ENCODE measurements at places on chromosomes 6 and 20.

DNA sequence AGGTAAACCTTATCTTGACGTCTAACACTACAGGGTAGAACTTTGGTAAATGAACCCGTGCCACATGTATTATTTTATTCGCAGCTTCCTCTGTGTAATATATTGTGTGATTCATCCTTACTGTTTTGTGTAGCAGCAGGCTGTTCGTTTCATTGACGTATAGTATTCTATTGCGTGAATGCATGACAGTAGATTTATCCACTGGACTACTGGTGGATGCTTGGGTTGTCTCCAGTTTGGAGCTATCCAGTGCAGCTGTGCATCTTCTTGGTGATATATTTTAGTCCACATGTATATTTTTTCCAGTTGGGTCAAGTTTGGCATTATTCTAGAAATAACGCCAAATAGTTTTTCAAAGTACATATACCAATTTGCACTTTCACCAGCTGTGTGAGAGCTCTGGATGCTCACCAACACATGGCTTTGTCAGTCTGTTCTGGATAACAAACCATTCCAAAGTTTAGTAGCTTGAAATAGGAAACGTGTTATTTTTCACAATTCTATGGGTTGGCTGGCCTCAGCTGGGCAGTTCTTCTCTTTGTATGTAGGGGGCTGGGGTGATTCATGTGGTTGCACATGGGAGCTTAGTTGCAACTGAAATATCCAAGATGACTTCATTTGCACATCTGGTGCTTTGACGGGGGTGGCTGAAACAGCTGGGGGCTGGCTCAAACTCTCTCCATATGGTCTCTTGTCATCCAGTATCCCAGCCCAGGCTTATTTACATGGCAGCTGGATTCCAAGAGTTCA lies 9.3 kb downstream of the ECT2L start:
- DNase-seq = no peak

DNA sequence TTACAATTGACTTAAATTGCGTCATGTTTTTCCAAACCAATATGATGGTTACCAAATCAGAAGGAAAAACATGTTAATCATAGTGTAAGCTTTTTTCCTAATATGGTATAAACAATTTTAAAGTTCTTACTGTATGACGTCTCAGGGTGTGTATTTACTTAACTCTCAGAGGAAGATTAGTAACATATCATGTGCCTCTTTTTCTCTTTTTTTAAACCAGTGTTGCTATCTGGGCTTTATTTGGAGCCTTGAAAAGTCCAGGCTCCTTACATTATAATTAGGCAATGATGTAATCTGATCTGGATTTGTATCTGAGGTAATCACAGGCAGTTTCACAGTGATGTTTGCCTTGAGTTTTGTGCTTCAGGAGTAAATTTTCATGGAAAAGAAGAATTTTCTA lies 20.4 kb upstream of the RAB23 start:
- DNase-seq = no peak

DNA sequence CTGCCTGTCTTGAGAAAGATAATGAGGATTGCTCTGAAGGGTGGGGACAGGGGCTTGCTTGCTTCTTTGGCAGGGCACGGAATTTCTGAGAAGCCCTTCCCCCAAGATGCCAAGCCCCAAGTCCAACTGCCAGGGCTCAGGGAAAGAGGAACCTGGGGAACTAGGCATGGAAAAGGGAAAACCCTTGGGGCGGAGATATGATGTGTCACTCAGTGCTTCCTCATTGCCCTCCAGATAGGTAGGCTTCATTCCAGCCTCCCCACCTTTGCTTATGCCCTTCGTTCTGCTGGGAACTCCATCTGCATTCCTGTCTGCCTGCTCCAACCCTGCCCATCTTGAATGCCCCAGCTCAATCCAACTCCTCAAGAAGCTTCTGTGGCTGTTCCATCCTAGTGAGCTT lies 61.2 kb downstream of the VEGFA start:
- no peak for DNase-seq

- DNase-seq = no peak
Measured at GRCh38 chr6:149061930-149062329, 255.6 kb upstream of the TAB2 start.

GRCh38 chr20:25453035-25453810 lies 45.8 kb downstream of the GINS1 start:
- DNase-seq = peak; percentile 94

- DNase-seq = no peak
Measured at GRCh38 chr6:142914937-142915697, 29.9 kb downstream of the HIVEP2 start.

GRCh38 chr6:87909849-87910248 lies 137.8 kb upstream of the SPACA1 start:
- no peak for DNase-seq

DNA sequence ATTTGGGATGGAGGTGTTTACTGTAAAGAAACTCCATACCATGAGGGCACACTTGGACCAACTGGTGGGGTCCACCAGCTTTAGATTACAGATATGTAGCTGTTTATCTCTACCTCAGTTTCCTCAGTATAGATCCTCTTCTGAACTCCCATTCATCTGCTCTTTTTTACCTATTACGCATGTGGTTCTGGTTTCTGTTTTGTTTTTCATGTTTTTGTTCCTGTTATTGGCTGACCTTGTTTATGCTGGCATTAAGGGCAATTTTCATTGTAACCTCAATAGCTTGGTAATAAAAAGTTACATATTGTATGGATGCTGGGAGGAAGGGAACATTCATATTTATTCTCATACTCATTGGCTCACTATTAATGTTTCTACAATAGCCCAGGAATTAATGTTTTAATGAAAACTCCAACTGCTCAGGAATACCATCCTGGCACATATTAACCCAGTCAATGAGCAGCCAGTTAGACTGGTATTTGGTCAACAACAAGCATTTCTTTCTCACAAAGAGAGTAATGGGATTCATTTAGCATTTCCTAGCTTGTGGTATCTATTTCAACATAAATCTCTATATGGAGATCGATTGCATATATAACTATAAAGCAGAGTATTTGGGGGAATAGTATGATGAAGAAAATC lies 83.8 kb upstream of the FAM184A start:
- DNase-seq = no peak

- DNase-seq = no peak
Measured at GRCh38 chr20:36311141-36311853, 5.2 kb downstream of the DLGAP4 start.

DNA sequence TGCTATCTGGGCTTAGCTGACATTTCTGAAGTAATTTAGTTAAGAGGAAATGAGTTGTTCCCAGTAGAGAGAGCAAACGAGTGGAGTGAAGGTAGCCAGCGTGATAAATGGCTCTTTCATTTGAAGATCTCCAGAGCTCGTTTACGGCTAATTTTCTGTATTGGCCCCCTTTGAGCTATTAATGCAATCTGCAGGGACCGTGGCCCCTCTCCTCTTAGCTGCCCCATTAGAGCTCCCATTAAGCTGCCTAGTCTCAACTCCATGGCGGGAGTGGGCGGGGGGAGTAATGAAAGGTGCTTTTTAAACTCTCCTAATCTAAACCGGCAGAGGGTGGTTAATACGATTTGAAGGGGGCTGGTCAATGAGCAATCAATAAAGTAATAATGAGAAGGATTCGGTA lies 12.5 kb downstream of the TFAP2B start:
- DNase-seq = no peak

- DNase-seq = no peak
Measured at GRCh38 chr6:2891768-2892170, 11.3 kb downstream of the SERPINB9 start.

DNA sequence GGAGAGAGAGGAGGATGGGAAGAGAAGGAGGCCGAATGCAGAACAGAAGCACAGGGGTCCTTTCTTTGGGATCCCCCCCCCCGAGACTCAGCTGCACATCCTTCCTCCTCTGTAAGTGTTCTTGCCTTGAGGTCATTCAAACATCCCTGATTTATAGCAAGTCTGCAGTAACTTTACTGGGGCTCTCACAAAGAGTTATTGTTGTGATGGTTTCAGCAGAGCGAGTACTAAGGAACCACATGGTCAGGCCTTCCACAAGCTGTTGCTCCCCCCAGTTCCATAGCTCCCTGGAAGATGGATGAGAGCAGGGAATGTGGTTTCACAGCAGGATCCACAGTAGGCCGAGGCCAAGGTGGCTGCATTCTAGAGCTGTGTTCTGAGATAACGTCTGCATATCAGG lies 351.4 kb upstream of the CDH4 start:
- DNase-seq = no peak

DNA sequence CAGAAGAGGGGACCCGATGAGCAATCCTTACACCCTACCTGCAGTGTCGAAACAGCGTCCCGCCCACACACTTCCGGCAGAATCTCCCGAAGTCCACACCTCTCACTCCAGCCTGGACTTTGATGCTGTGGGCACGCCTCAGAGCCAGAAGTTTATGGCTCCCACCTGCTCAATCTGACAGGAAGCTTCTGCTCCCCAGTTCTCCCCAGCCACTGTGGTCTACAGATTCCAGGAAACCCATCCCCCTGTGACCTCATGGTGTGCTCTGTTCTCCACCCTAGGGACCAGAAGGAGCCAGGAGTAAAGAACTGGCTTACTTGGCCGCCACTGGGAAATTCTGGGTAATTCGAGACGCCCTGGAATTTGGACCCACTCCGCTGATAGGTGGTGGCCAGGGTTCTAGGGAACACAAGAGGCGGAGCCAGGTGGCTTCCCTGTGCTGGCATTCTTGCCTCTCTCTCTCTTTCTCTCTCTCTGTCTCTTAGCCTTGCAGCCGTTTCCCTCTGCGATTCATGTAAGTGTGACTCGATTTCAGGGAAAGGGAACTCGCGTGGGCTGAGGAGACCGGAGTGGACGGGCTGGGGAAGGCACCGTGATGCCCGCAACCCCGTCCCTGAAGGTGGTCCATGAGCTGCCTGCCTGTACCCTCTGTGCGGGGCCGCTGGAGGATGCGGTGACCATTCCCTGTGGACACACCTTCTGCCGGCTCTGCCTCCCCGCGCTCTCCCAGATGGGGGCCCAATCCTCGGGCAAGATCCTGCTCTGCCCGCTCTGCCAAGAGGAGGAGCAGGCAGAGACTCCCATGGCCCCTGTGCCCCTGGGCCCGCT lies at the start of gene TRIM15:
Gene TRIM15 (plus strand): TSS at position 457 of the 828 bp plus-strand sequence. CDS start 139 bp downstream, at position 596.
- no peak for DNase-seq

GRCh38 chr6:106173124-106173879 lies 87.2 kb downstream of the PRDM1 start:
- DNase-seq = no peak

- DNase-seq = no peak
Measured at GRCh38 chr6:110735666-110736065, 79.6 kb downstream of the CDK19 start.

- DNase-seq = no peak
Measured at GRCh38 chr6:6596529-6597328, 8.2 kb downstream of the LY86 start.

DNA sequence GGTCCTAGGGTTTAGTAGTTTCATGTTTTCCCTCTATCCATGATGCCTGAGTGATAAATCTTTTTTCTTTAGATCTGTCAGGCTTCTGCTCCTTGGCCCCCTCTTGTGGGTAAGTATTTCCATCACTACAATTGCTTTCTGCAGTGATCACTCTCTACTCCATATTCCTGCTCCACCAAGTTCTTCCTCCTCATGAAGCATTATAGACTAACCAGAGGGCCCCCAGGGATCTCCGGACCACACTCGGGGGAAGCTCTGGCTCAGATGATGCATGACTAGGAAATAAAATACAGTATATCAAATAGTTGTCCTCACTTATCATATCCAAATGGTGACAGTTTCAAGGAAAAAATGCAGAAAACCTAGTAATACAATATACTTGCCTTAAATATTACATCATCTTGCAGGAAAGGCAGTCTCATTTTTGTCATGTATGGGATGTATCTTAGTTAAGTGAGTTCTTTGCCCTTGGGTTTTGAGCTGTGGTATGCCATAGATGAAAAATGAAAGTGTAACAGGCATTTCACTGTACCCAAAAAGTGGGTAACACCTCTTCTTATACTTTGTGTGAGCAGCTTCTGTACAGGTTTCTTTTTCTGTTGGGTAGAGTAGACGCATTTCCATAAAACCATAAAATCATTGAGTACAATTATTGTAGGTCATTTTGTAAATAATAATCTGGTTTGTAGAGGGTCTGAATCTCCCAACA lies 200.9 kb upstream of the EYA4 start:
- no peak for DNase-seq

GRCh38 chr20:53122853-53123252 lies 150.7 kb downstream of the TSHZ2 start:
- DNase-seq = no peak

GRCh38 chr6:114216789-114217467 lies 125.9 kb downstream of the HS3ST5 start:
- DNase-seq = no peak

DNA sequence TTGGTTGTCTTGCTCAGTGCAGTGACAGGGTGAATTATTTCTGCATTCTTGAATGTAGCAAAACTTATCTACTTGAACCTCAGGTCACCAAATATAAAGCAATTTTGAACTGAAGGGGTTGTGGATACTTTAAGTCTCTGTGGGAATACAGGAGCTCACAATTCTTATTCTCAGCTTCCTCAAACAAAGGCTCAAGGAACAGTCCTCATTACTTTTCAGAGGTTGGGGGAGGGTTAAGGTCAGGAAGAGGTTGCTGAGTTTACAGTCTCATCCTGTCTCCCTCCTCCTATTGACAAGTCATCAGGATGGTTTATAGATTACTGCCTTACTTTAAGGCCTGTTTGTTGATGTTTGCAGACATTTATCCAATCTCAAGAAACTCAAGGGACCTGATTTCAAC lies 143.6 kb upstream of the SPACA1 start:
- DNase-seq = peak; percentile 43

DNA sequence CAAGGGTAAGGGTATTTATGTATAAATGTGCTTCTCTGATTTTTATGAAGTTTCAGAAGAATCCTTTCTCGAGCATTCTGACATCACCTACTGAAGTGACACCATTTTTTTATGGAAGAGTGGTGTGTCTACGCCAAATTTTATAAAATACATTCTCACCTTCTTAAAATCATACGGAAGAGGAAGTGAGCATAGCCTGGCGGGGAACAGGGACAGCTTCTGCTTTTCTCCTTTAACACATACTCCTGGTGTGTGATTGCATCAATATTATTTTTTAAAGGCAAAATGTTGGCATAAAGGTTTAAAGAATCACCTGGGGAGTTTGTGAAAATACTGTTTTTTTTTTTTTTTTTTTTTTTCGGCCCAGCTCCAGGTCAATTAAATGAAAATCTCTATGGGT lies 733.6 kb upstream of the MAN1A1 start:
- no peak for DNase-seq

- DNase-seq = no peak
Measured at GRCh38 chr6:97110149-97110548, 172.9 kb downstream of the MMS22L start.

DNA sequence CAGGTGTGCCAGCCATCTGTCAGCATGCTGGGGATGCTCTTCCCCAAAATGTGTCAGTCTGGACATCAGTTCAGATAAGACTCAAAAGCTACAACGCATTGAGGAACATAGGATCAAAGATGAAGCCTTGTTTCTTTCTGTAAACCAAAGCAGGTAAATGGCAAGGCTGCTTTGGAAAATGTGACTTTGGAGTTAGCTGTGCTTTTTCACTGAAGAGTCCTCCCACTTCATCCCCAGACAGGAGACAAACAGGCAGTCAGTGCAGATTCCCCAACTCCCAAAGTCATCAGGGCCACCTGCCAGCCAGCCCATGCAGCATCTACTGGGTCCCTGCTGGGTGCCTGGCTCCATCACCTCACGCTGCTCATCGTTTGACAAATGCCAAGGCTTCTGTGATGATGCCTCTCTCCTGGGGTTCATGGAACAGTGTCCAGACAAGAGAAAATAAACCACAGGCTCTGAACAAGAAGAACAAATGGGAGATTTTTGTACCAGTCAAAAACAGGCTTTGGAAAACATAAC lies 205.0 kb upstream of the BTBD3 start:
- DNase-seq = peak; percentile 9

GRCh38 chr6:86775893-86776292 lies 161.4 kb upstream of the HTR1E start:
- no peak for DNase-seq
